Stimulated activated CD4-positive, alpha-beta T cell treated with anti-CD3 and anti-CD28 coated beads, Interleukin-1b, Interleukin-23, amount 100 ng/mL, for 1 hour (primary cell): ENCODE measurements at places on chromosomes 2 and 18.

DNA sequence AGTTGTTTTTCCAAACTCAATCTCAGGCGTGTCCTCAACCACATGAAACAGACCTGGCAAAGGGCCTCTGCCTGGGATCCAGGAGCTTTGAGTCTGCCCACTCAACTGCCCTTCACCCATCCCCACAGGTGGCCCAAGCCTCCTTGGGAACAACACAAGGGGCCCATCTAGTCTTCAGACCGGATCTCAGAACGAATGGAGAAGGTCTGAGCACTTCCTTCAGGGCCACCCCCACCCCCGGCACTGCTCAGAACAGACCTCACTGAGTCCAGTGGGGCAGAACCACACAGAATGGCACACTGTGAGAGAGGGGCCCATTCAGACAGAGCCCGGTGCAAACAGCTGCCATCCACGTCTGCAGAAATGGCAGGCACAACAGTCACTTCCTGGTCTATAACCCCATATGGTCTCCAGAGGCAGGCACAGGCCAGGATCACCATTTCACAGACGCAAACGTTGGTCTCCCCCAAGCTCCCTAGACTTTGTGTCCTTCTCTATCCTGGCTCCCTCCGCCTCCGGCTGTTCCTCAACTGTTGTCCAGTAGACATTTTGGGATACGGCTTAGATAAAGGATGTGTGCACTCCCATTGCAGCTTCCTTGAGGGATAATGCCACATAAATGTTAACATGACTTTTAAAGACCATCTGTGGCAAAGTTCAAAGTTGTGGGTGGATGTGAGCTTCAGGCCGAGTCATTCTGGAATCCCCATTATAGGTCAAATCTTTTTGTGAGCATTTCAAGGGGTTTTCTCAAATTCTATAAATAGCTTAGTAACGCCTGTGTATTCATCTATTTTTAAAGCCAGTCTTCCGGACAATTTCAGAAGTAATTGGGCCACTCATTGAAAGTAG is 149.7 kb downstream of the SMAD7 start:
- DNase-seq: no peak

DNA sequence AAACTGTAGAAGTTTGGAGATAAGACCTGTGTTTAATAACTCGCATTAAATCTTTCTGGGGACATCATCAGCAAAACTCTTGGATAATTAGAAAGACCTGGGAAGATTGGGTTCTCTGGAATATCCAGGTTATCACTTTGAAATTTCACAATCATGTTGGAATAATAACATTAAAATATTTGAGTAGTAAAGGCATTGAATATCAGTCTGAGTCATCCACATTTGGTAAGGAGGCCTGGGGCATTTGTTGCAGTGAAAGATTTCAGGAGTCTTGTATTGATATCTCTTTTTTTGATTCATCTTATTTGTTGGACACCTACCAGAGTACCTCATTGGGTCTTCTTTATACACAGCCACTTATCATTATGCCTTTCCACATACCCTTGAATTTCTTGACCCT is 95.9 kb downstream of the EPB41L5 start:
- DNase-seq: no peak

DNA sequence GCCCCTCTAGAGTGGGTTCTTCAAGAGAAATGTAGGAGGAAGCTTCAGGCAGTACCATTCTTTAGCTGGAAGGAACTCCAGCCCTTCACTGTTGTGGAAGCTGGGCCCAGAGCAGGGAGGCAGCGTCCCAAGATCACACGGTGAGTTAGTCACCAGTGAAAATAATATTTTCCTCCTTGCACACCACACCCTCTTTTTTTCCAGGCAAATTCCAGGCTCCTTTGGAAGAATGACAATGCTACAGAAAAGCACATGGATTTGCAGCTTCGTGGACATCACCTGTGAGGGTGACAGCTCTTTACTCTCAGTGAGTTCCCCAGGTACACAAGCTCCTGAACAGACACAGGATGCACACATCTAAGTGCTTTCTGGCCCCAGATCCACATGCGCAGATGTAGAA is 157.1 kb downstream of the COL6A3 start:
- no peak for DNase-seq

DNA sequence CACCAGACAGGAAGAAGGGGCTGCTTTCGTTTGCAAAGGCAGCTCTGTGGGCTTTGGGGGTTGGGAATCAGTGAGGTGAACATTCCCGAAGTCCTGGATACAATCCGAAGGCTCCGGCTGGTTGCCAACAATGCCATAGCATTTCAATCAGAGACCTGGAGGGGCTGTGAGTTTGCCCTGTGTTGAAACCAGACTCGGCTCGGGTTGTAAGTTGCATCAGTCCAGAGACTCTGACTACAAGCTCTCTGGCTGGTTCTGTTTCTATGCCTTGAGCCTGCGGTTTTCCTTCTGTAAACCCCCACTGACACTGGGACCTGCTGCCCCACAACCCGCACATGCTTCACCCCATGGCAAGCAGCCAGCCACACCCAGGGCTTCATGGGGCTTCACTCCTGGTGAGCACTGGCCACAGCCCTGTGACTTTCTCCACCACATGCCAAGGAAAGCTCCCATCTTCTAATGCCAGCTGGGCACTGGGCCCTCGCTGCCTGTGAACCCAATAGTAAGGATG is 85.7 kb upstream of the ODC1 start:
- no peak for DNase-seq

DNA sequence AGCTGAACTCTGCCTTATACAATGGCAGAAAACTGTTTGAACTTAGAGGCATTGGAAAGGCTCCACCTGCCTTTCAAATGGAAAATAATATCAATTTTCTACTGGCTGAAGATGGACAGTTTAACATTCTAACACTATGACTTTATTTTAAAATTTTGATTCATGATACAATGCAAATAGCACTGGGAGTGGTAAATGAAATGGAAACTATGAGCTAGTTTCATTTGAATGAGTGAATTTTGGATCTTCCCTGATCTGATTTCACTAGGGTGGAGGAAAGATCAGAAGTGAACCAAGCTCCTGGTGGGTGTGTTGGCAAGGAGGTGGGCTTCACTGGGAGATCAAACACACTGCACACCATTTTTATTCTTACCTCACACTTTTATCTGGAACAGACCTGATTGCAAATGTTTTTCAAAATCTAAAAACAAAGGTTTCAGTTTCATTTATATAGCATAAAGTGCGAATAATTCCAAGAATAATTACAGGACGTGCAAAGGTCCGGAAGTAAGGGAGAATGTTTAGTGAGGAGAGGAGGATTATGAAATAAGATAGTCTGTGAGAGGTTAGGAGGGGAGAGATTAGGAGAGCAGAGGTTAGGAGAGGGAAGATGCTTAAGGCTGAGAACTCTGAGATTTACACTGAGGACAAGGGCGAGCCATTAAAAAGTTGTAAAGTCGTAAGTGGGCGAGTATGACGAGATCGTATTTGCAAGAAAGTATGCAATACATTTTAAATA is 18.6 kb upstream of the MBP start:
- DNase-seq: no peak
